ENCODE measurements at places on chromosomes 7 and 10. TPM values are rescaled to one million over a fixed set of nuclear protein-coding genes. Genes with fewer than 3 reads are reported as not detected.

- no peak for DNase-seq
- peaks cover 34% of the 10 kb centered on the region for H3K4me1 ChIP-seq
- no peak overlapping the region for H3K4me3 ChIP-seq
- H3K36me3 ChIP-seq: no peaks in the 10 kb centered on the region
Measured at GRCh38 chr10:80473692-80474596, 19.8 kb downstream of the TSPAN14 start.

Gene CBX3
- 120 TPM for total RNA-seq

DNA sequence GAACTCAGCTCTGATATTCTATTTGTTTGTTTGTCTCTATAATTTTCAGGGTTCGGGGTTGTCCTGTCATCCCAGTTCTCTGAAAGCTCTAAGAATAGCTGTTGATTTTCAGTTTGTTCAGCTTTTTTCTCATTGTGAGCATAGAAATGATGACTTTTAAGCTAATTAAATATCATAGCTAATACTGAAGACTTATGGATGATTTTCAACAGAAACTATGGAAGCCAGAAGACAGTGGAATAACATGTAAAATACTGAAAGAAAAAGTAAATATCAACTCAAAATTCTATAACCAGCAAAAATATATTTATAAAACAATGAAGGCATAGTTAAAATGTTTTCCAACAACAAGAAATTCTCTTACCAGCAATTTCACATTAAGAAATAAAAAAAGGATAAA, 96.4 kb upstream of the ETV1 start:
- H3K27ac ChIP-seq: no peak overlapping the region
- H3K4me1 ChIP-seq: no peaks in the 10 kb centered on the region
- H3K4me3 ChIP-seq: no peak overlapping the region
- DNase-seq: no peak
- H3K27me3 ChIP-seq: no peaks in the 10 kb centered on the region
- no peaks in the 10 kb centered on the region for H3K36me3 ChIP-seq

GRCh38 chr7:111101856-111102646, 11.1 kb downstream of the LRRN3 start:
- no peak for DNase-seq
- H3K27ac ChIP-seq: no peak overlapping the region
- H3K4me1 ChIP-seq: no peaks in the 10 kb centered on the region
- no peak overlapping the region for H3K4me3 ChIP-seq
- no peaks in the 10 kb centered on the region for H3K27me3 ChIP-seq

DNA sequence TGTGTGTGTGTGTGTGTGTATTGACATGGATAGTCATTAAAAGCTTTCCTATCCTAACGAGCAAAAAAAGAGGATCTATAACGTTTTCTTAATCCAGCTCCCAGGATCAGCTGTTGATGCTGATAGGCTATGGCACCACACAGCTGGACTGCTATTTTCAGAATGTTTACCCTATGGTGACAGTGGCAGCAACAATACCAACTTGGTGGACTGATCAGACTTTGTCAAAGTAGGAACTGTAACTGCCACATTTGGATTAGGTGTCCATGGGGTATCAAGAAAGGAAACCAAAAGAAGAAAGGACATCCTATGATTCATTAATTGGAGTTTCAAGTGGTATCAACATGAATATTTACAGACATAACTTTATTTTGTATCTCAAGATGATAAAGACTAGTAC, 2.7 kb upstream of the CLEC5A start:
- H3K27ac ChIP-seq: no peak overlapping the region
- no peaks in the 10 kb centered on the region for H3K4me1 ChIP-seq
- no peak overlapping the region for H3K4me3 ChIP-seq
- H3K36me3 ChIP-seq: no peaks in the 10 kb centered on the region

Gene CPA4
- total RNA-seq: 1.1 TPM

Gene EPO
- not detected for total RNA-seq

Gene KBTBD2
- total RNA-seq: 34.0 TPM

Data from kidney (tissue), 22 donors.